ENCODE measurements at places on chromosomes 1 and 21.
A peak's percentile ranks its signal among the peaks of the same experiment; 100 is the strongest.

DNA sequence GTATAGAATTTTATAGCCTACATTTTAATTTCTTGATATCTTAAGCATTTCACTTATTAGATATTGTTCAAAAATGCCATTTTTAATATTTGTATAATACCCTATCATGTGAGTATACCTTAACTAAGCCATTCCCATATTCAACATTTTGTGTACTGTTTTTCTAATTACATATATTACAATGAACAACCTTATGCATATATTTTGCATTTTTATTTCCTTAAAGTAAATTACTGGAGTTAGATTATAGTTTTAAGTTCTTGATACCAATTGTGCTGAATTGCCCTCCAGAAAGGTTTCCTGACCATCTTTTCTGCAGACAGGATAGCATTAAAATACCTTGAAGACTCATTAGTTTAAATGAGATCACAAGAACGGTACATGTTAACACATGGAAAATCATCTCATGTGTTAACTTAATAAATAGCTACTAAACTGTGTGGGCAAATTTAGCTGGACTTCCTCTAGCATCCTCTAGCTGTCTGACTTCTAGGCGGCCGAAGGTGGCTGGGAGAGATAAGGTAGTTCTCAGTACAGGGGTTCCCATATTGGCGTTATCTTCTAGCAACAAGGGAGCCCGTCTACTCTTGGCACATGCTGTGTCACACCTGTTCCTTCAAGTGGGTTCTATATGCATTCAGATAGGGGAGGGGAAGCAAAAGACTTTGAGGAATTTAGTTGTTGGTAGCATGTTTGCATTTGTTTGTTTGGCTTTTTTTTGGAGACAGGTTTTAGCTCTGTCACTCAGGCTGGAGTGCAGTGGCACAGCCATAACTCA, 8.9 kb downstream of the DCLRE1B start:
- no peak for DNase-seq

GRCh38 chr1:246397046-246397445, 110.0 kb downstream of the SMYD3 start:
- no peak for DNase-seq

DNA sequence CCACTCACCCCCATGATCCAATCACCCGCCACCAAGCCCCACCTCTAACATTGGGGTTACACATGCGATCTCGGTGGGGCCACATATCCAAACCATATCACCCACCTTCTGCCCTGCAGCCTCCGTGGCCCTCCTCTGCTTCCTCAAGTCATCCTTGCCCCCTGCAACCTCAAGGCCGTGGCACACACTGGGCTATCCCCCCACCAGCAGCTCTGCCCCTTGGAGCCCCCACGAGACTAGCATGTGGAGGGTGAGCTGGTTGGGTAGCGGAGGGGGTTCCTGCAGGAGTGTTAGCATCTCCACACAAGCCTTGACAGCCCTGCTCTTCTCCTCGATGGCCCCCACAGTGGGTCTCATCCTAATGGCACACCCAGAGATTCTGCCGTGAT, 100.8 kb downstream of the TOMM20 start:
- DNase-seq: no peak

DNA sequence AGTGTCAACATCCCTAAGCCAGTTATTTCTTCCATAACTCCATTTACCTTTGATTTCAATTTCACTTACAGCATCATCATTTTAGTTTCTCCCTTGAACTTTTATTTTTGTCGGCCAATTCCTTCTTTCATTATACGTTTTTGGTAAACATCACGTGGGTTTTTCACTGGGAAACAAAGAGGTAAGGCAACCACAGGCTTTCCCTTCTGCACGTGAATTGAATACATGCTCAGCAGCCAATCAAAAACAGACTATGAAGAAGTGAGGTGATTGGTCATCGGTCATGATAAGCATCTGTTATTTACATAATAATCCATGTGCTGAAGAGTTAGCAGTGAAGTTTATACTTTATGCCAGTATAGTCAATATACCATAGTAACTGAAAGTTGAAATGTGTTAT, 98.7 kb downstream of the NCAM2 start:
- no peak for DNase-seq

DNA sequence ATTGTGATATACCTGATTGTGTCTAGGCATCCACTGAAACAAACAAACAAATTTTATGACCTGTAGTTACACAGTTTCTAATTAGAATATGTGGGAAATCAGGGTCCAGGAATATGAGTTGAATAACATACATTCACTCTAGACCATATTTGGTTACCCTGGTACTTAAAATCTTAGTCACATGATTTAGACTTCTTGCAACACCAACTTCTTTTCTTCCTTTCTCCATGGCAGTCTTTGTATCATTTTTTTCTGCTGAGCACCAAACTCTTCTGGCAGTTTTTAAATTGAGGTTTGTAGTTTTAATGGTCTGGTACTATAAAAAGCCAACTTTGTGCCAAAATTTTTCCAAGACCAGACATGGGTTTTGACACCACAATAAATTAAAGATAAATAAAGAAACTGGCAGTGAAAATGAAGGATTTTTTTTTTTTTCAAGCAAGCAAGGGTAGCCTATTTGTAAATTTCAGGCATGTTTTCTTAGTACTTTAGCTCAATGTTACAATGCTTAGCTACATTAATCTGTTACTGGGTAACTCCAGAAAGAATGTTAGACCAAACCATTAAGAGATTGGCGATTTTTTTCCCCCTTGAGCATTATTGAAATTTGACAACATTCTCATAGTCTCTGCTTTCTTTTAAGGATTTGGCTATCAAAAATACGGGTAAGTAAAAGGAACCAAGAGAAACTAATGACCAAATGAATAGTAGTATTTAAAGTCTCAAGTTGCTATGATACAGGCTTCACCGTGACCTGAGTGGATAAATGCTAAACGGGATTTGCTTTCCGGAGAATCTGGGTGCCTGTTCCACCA, 108.5 kb downstream of the NFIA start:
- no peak for DNase-seq

DNA sequence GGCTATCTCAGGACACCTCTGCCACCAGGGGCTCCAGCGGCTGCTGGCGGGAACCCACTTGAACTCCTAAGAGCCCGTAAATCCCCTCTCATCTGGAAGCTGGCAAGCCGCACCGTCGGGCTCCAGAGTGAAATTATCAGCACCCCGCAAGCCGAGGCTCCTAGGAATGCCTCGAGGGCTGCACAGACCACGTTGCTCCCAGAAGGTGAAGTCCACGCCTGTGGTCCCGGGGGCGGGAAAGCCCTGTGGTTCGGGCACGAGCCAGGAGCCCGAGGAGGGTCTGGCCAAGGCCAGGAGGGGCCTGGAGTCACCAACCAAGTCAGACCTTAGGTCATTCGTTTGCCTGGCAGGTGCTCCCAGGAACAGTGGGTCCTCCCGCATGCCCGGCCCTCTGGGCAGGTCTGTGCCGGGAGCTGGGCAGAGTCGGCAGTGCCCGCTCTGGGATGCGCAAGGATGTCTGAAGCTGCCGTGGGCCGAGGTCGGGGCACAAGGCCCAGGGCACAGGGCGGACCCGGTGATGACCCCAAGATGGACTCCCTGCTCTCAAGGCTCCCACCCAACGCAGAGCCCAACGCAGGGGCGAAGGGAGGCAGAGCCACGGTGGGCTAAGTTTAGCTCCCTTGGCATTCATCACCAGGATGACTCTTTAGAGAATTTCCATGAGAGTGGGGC, 8.9 kb downstream of the ACTRT2 start:
- DNase-seq: no peak

- peak; percentile 2 for DNase-seq
Observed at GRCh38 chr1:228003461-228004330, 3.1 kb upstream of the WNT3A start.

DNA sequence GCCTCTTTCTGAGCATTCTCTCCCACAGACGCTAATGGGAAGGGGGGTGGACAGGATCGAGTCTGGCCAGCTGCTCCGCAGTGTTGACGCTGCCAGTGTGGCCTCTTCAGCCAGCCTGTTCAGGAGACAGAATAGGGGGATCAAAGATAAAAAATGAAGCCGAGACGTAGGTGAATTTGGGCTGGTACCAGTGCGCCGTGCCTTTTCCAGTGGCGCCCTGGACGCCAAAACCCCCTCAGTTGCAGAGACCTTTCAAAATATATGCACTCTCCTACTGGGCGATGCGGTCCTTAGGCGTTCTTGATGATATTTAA, 1.1 kb downstream of the TTC3 start:
- DNase-seq: peak; percentile 5

DNA sequence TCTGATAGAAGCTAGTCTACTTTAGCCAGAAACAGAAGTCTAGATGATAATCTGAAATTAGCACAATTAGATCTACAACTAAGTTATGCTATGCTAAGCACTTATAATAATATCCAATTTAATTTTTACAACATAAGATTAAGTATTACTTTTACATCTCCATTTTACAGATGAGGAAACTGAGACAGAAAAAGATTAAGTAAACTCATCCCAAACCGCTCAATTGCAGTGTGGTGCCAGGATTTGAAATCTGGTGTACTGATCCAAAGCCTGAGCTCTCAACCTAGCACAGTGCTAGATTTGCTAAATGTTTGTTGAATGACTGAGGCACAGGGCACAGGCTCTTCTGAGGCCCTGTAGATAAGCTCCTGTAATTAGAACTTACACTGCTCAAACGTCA, 13.8 kb downstream of the KNCN start:
- DNase-seq: no peak

GRCh38 chr1:26145041-26145959, 13.6 kb upstream of the FAM110D start:
- DNase-seq: peak; percentile 78

All from AG08395 (cell line).